ENCODE measurements at places on chromosomes 7 and 10.

GRCh38 chr10:116840389-116841075, 8.8 kb upstream of the ENO4 start:
- DNase-seq, result no peak

GRCh38 chr7:64997927-64998391, 7.1 kb upstream of the ZNF117 start:
- DNase-seq, result no peak

GRCh38 chr7:139618482-139619366, 95.2 kb downstream of the CLEC2L start:
- no peak for DNase-seq

DNA sequence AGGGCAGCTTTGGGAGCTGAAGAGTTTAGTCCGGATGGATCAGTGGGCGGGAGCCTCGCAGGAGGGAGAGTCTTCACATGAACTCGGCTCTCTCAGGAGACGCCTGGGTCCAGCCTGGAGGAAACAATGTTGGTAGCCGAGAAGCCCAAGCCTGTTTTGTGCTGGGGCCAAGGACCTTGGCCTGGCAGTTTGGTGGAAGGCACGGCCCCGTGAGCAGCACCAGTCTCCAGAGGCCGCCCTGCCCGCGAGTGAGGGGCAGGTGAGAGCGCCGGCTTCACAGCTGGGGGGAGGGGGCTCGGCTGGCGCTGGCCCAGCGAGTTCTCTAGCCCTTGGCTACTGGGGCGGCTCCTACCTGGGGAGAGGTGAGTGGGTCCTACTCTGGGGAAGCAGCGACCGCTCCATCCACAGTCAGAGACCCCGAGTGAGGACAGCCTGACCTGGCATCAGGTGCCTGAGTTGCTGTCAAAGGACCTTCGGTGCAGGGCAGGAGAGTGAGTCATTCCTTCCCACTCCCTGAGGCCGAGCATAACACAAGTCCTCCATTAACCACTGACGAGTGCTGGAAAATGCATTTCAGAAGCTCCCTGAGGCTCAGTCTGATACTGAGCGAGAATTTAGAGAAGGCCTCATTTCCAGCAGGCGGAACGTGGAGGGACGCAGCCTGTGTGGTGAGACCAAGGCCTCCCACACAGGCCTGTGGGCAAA, 89.3 kb upstream of the DIP2C start:
- DNase-seq, result no peak

DNA sequence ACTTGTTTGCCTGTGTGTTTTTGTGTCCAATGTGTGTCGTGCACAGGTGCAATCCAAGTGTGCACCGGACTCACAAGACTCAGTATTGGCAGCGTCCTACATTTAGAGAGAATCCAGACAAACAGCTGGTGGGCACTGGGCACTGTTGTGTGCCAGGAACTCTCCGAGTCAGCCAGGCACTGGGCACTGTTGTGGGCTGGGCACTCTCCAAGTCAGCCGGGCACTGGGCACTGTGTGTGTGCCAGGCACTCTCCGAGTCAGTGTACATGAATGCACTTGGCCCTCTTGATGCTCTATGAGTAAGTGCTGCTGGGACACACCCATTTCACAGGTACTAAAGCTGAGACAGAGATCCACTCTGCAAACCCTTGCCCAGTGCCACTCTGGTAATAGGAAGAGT, 303.5 kb downstream of the PTPRN2 start:
- no peak for DNase-seq

DNA sequence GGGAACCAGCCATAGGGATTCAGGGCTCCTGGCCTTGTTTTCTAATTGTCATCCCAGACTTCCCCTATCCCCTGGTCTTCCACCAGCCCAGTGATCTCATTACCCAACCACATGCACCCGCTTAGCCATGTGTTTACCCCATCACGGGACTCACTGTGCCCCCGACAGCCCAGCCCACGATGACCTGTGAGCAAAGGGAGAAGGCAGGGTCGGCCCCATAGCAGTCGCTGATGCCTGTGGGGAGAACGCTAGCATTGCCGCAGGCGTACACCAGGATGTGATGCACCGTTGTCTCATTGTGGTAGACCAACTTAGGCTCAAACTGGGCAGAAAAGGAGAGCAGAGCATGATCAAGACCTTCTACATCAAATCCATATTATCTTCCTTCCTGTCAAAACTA, 14.0 kb downstream of the PRSS58 start:
- no peak for DNase-seq

- DNase-seq, result no peak
These were observed 95.5 kb downstream of the DNMBP start for GRCh38 chr10:99914236-99914635.

DNA sequence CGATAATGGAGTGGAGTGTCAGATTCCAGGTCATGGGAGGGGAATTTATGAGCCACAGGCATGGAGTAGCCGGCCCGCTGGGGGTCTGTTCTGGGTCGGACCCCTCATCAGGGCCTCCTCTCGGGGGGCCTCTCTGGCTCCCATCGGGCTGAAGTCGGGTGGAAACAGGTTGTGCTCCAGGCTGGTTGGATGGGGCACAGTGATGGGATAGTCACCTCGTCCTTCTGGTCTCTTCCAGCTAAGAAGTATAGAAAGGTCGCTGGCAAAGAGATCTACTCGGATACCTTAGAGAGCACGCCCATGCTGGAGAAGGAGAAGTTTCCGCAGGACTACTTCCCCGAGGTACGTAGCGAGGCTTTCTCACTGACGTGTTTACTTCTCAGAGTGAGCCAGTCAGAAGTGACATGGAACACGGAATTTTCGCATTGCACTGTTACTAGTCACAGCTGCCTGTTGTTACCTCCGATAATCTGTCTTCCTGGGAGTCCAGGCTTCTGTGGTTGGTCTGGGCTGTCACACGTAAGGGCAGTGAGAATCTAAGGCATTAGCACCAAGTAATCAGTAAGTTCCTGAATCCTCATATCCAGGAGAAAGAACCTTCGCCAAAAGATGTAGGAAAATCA, 88.3 kb downstream of the NKX6-2 start:
- DNase-seq, result no peak

GRCh38 chr10:123409426-123409825, 255.2 kb downstream of the BUB3 start:
- no peak for DNase-seq

- DNase-seq, result no peak
These were observed 110.0 kb upstream of the JCAD start for GRCh38 chr10:30169342-30169741.

GRCh38 chr10:60257767-60258428, 131.8 kb downstream of the ANK3 start:
- DNase-seq, result no peak

DNA sequence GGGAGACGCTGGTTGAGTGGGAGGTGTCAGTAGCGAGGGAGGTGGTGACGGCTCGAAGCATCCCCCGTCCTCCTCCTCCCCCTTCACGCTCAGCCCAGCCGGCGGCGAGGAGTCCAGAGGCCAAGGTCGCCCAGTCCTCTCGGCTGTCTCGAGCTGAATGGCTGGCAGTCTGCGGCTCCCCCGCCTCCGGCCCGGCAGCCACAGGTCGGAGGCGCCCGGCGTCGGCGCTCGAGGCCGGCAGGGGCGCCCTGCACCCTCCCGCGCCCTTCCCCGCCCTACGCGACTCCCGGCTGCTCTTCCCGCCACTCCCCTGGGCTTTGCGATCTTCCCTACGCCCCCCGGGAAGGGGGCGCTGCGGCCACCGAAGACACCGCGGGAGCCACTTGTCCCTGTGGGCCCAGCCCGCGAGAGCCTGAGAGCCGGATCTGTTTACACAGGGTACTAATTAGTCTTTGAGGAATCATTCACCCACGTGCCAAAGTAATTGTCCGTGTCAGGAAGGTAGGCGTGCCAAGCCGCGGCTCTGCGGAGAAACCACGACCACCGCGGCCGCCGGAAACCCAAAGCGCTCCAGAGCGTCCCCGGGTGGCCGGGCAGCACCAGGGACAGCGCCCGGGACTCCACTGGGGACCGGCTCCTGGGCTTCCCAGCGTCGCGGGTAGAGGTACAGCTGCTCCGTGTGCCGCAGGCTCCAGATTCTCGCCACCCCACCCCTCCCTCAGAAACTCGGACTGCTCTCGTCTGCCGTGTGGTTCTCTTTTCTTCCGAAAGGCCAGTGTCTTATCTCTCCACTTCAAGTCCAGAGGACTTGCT, at the start of gene NXPH1:
Gene NXPH1 (plus strand): TSS at position 133 of the 813 bp plus-strand sequence.
- DNase-seq, result no peak

DNA sequence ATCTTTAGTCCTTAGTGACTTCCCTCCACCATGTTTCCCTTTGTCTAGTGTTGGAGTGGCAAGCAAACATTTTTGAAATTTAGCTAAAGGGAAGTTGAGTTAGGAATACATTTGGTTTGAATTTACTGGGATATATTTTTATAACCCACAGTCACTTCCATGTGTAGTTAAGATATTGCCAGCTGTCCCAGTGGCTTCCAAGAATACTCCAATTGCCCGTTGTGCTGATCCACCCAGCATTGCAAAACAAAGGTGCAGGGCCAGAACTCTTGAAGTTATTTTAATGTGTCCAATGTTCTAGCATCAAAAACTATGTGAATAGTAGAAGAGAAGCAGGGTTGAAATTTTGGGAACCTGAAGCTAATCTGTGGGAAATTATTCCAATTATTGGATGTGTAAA, 2.5 kb upstream of the P4HA1 start:
- DNase-seq, result no peak

All from fibroblast of skin of left biceps (primary cell).